Fibroblast of the aortic adventitia (primary cell): ENCODE measurements at places on chromosomes 5 and 9. TPM values are rescaled to one million over a fixed set of nuclear protein-coding genes. Genes with fewer than 3 reads are reported as not detected.

The DOCK2 gene
- total RNA-seq, result 0.65 and 4.6 TPM in 2 replicates

The SMIM33 gene
- total RNA-seq, result not detected in 2 replicates

The DBH gene
- not detected in 2 replicates for total RNA-seq

The ROPN1L gene
- 0.63 TPM in 1 of 2 replicates, not detected in the other for total RNA-seq

The TAF1L gene
- total RNA-seq, result not detected in 2 replicates

The SLC24A2 gene
- 0.16 TPM in 1 of 2 replicates, not detected in the other for total RNA-seq

The KCNV2 gene
- not detected in 2 replicates for total RNA-seq

The GABRG2 gene
- total RNA-seq, result not detected in 2 replicates

The FAM151B gene
- total RNA-seq, result 6.8 and 11.2 TPM in 2 replicates

The RORB gene
- 1.8 and 22.0 TPM in 2 replicates for total RNA-seq

The ARHGEF37 gene
- 2.6 and 2.7 TPM in 2 replicates for total RNA-seq

The PAIP1 gene
- 81.2 and 113 TPM in 2 replicates for total RNA-seq

The SLC36A2 gene
- total RNA-seq, result not detected in 2 replicates

The PCDHB15 gene
- total RNA-seq, result 0.09 TPM in 1 of 2 replicates, not detected in the other

The LECT2 gene
- total RNA-seq, result not detected in 2 replicates

The APBA1 gene
- total RNA-seq, result 2.7 and 12.4 TPM in 2 replicates

The WDR31 gene
- total RNA-seq, result 0.33 and 2.4 TPM in 2 replicates

The PAPPA gene
- total RNA-seq, result 12.3 and 80.5 TPM in 2 replicates

The CDKN2B-AS1 gene
- 6.4 and 12.9 TPM in 2 replicates for total RNA-seq

The SETX gene
- 85.0 and 100 TPM in 2 replicates for total RNA-seq

The RNF20 gene
- total RNA-seq, result 37.7 and 59.9 TPM in 2 replicates

The FOXE1 gene
- total RNA-seq, result not detected in 2 replicates

The IL33 gene
- 73.9 and 215 TPM in 2 replicates for total RNA-seq

The DEPDC1B gene
- 1.2 and 8.0 TPM in 2 replicates for total RNA-seq

The KCNMB1 gene
- total RNA-seq, result not detected in 2 replicates

The MEIKIN gene
- not detected in 2 replicates for total RNA-seq

The LHX6 gene
- total RNA-seq, result not detected in 2 replicates

The CDHR2 gene
- total RNA-seq, result not detected in 2 replicates

The PRDM9 gene
- total RNA-seq, result not detected in 2 replicates

The PTPN3 gene
- 0.99 and 2.0 TPM in 2 replicates for total RNA-seq

The CCNH gene
- total RNA-seq, result 67.4 and 84.6 TPM in 2 replicates

The NAA35 gene
- 25.9 and 47.0 TPM in 2 replicates for total RNA-seq

The CMYA5 gene
- total RNA-seq, result 1.7 and 7.5 TPM in 2 replicates

The STKLD1 gene
- 0.33 and 1.3 TPM in 2 replicates for total RNA-seq

The HTR1A gene
- total RNA-seq, result not detected in 2 replicates

The SOHLH1 gene
- total RNA-seq, result not detected in 2 replicates

The CBY3 gene
- total RNA-seq, result not detected in 2 replicates

The IRX1 gene
- total RNA-seq, result 7.9 and 8.0 TPM in 2 replicates

The MRNIP gene
- 3.5 and 11.0 TPM in 2 replicates for total RNA-seq

The SPATA31A3 gene
- total RNA-seq, result not detected in 2 replicates

The OTP gene
- not detected in 2 replicates for total RNA-seq

The SEMA5A gene
- total RNA-seq, result 13.9 and 57.0 TPM in 2 replicates

The LCN9 gene
- total RNA-seq, result not detected in 2 replicates

The ENTPD2 gene
- 0.09 TPM in 1 of 2 replicates, not detected in the other for total RNA-seq

The FIBCD1 gene
- total RNA-seq, result 0.27 TPM in 1 of 2 replicates, not detected in the other

The IL5 gene
- total RNA-seq, result not detected in 2 replicates

The ZNF618 gene
- total RNA-seq, result 5.8 and 13.6 TPM in 2 replicates

The PLAC8L1 gene
- total RNA-seq, result 0.98 TPM in 1 of 2 replicates, not detected in the other

The CSF1R gene
- under 0.01 and 0.16 TPM in 2 replicates for total RNA-seq

The PCDHGB1 gene
- 3.1 and 4.2 TPM in 2 replicates for total RNA-seq

The C9 gene
- total RNA-seq, result not detected in 2 replicates

The PPP3R2 gene
- not detected in 2 replicates for total RNA-seq

The FGFR4 gene
- total RNA-seq, result 0.74 TPM in 1 of 2 replicates, not detected in the other

The TTC39B gene
- total RNA-seq, result 8.2 and 22.1 TPM in 2 replicates

The ANKRD34B gene
- total RNA-seq, result not detected in 2 replicates
